Activated effector memory CD4-positive, alpha-beta T cell treated with Interleukin-2 at 50 U/mL for 16 hours (primary cell): ENCODE measurements at places on chromosomes 7 and 10.
A peak's percentile ranks its signal among the peaks of the same experiment; 100 is the strongest.

DNA sequence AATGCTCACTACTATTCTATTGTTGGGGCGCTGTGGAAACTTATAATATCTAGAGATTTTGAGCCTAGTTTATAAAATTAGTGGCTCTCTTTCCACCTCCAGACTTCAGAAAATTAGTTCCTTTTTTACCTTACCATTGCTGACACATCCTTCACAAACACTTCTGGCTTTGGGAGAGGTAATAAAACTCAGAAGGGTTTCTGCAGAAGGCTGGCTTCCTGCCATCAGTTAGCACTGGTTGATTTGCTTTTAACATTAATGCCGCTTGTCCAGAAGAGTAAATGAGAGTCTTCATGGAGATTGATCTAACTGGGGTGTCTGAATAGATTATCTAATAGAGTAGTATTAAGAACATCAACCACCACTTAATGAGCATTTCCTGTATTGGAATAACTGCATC lies 20.3 kb downstream of the ACSM6 start:
- no peak for DNase-seq

DNA sequence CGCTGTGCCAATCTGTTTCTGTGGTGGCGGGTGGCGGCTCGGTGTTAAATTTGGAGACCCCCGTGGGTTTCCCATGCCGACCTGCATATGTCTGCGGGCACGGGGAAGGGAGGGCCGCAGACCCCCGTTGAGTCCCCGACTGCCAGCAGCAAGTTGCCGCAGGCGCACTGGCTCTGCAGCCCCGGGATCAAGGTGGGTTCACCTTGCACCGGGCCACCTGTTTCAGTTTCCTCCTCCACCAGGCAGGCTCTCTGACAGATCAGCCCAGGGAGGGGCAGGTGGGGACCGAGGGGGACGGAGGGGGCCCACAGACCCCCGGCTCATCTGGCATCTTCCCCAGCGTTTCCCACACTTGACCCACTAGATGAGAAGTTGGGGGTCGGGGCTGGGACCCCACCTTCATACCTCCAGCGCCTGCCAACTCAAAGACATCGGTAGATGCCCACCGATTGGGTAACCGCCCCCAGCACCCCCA lies 95.9 kb downstream of the CUX1 start:
- no peak for DNase-seq

GRCh38 chr7:143279186-143280098 lies 5.3 kb upstream of the TMEM139 start:
- DNase-seq, result no peak

GRCh38 chr10:17795813-17796594 lies 13.1 kb upstream of the MRC1 start:
- no peak for DNase-seq

- no peak for DNase-seq
Observed at GRCh38 chr7:126608339-126608776, 644.4 kb downstream of the GRM8 start.

DNA sequence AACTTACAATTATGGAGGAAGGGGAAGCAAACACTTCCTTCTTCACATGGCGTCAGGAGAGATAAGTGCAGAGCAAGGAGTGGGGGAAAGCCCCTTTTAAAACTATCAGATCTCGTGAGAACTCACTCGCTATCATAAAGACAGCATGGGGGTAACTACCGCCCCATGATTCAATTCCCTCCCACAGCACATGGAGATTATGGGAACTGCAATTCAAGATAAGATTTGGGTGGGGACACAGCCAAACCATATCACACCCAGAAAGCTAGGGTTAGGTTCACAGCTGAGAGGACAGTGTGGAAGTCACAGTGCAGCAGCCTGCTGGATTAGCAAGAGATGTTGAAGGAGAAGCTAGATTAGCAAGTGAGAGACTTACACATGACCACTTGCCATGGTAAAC lies 81.6 kb downstream of the CRTAC1 start:
- no peak for DNase-seq

GRCh38 chr7:17234030-17234397 lies 64.4 kb upstream of the AHR start:
- DNase-seq, result peak; percentile 34

GRCh38 chr10:11760861-11761260 lies 18.7 kb downstream of the ECHDC3 start:
- no peak for DNase-seq

DNA sequence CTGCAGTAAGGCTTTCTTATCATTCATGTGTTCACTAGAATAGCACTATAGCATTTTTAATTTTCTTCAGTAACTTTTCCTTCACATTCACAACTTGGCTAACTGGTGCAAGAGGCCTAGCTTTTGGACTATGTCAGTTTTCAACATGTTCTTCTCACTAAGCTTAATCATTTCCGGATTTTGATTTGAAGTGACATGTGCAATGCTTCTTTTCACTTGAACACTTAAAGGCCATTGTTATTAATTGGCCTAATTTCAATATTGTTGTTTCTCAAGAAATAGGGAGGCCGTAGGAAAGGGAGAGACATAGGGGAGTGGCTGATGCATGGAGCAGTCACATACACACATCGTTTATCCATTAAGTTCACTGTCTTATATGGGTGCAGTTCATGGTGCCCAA lies 151.2 kb upstream of the NFE2L3 start:
- DNase-seq, result no peak

- peak; percentile 31 for DNase-seq
Observed at GRCh38 chr7:2104107-2104710, 128.5 kb downstream of the MAD1L1 start.

DNA sequence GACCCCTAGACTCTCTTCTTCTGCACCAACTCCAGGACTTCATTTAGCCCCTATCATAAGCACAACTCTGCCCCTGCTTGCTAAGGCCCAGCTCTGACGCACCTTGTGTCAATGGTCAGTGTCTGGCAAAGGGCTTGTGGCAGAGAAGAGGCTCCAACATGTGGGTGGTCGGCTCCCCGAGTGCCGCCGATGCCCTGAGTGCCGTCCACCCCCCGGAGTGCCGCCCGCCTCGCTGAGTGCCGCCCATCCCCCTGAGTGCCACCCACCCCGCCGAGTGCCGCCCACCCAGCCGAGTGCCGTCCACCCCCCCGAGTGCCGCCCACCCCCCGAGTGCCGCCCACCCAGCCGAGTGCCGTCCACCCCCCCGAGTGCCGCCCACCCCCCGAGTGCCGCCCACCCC lies 50.3 kb downstream of the ASB13 start:
- DNase-seq, result no peak

- no peak for DNase-seq
Observed at GRCh38 chr7:137003086-137003485, 134.6 kb downstream of the CHRM2 start.

DNA sequence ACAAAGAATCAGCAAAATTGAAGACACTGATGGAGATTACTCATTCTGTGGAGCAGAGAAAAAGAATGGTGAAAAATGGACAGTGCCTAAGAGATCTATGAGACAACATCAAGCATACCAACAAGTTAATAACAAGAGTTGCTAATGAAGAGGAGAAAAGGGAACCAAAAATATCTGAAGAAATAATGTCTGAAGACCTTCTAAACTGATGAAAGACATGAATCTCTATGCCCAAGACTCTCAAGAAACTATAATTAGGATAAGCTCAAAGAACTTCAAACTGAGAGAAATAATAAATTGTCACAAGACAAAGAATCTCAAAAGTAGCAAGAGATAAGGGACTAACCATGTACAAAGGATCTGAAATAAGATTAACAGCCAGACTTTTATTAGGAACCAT lies 93.4 kb downstream of the ZNF33B start:
- no peak for DNase-seq

DNA sequence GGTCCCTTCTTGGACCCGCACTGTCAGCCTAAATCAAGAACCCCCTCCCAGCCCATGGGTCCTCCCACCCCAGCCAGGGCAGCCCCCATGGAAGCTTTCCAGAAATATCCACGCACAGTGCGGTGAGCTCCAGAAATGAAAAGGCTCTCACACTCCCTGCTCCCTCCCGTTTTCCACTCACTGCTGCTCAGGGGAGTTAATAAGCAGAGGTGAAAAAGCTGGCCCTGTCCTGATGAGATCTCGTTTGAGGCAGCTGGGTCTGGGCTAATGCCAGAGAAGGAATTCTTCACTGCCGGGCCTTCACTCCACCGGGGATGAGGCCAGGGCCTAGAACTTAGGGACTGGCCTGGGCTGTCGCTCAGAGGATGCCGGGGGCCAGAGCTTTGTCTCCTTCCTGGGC lies 102.2 kb downstream of the ZMIZ1 start:
- DNase-seq, result no peak

DNA sequence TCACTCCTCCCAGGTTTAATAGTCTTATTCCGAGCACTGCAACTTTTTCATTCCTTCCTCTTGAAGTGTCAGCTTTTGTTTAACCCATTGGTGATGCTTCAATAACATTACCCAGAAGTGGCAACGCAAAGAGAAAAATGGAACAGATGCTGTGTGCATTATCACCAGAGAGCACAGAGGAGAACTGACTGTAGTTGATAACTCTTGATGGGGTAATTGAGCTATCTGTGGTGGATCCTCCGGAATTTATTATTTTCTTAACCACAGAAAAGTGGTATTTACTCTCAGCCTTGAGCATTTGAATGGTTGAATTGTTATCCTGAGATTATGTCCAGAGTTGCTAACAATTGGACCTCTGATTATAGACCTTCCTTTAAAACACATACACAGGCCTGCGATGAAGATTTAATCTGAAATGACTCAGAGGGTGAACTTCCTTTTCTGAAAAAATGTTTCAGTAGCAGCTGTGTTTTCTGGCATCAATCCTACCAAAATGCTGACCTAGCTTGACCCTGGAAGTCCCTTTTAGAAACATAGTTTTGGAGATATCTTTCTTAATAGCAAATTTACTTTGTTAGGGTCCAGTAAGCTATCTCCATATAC lies 1584.4 kb upstream of the LRRTM3 start:
- no peak for DNase-seq

DNA sequence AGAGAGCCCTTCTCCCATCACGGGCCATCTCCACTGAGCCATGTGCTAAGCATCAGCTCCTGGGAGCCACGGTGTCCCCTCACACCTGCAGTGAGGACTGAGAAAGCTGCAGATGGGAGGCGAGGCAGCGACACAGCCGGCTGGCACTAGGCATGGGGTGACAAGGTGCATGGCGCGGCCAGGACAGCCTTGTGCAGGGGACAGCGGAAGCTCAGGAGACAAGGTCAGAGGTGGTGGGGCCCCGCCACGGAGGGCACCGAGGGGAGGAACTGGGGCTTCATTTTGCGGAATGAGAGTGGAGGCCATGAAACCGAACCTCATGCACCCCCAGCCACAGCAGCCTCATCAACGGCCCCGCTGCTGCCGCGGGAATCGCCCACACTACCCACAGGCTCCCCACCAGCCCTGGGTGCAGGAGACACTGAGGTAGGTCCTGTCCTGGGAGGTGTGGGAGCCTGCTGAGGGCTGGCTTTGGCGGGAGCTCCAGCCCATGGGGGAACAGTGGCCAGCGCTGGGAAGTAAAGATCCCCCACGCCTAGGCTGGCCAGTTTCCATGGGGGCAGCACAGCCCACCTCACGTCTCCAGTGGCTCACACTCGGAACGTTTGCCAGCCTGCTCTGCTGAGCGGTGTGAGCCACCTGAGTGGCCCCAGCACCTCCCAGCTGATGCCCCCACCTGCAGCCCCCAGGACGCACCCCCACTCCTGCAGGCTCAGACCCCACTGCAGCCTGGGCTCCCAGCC lies 71.2 kb upstream of the INSIG1 start:
- no peak for DNase-seq

DNA sequence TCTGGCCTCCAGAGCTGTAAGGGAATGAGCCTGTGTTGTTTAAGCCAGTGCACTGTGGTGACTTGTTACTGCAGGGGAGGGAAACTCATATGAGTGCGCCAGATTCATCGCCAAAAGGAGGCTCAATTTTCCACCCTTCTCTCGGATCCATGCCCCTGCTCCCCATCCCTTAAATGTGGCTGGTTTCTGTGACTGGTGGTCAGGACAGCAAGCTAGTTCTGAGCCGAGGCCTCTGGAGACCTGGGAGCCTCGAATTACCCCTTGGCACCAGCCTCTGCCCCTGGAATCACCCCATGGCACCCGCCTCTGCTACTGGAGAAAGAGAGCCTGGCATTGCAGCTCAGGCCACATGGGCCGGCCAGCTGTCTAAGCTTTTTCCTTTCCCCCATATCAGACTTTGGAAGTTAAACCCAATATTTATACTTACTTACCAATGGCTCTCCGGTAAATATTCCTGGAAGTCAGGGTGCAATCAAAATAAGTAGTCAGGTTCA lies 39.9 kb upstream of the RBM33 start:
- DNase-seq, result no peak

- no peak for DNase-seq
Observed at GRCh38 chr10:48701941-48702340, 17.3 kb downstream of the WDFY4 start.

GRCh38 chr10:4649886-4650508 lies 176.0 kb upstream of the AKR1E2 start:
- no peak for DNase-seq

DNA sequence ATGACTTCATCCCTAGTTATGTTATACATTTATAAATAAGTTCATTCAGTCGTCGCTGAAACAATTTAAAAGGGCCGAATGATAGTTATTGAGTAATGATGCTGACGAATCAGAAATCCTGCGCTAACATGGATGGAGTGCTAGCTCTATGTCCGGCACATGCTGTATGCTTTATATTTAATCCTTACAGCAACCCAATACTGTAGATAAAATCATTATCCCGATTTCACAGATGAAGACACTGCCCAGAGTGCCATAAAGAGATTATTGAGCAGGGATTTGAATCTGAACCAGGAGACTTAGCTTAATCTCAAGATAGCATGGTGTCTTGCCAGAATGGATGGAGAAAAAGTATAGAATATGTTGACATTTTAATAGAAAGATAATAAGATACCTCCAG lies 1.1 kb upstream of the ICA1 start:
- DNase-seq, result no peak

GRCh38 chr7:27242555-27243339 lies at the start of gene EVX1:
Gene EVX1 (plus strand): TSS chr7:27242802. CDS start chr7:27243031, 229 bp downstream.
- no peak for DNase-seq

- DNase-seq, result no peak
Observed at GRCh38 chr7:67614843-67615242, 618.2 kb downstream of the TYW1 start.

GRCh38 chr10:46285966-46286620 lies 704 bp upstream of the ANTXRL start:
- no peak for DNase-seq

- no peak for DNase-seq
Observed at GRCh38 chr7:108604307-108605077, 34.8 kb downstream of the DNAJB9 start.

GRCh38 chr7:143280160-143280559 lies 4.6 kb upstream of the TMEM139 start:
- no peak for DNase-seq

GRCh38 chr7:74372511-74373111 lies 81.1 kb upstream of the GTF2IRD1 start:
- DNase-seq, result no peak

- DNase-seq, result no peak
Observed at GRCh38 chr10:86413046-86413728, 46.6 kb upstream of the GRID1 start.

GRCh38 chr10:62992145-62992721 lies 140.9 kb upstream of the NRBF2 start:
- no peak for DNase-seq
